Activated naive CD4-positive, alpha-beta T cell treated with anti-CD3 and anti-CD28 coated beads, Interleukin-2, amount 10 ng/mL, durations not matched to agents 5 hours and 36 hours (primary cell): ENCODE measurements at places on chromosomes 3 and 15. TPM values are rescaled to one million over a fixed set of nuclear protein-coding genes. Genes with fewer than 3 reads are reported as not detected.

FILIP1L gene
- 0.58 TPM for total RNA-seq

AHSG gene
- total RNA-seq, result not detected

TRANK1 gene
- total RNA-seq, result 71.5 TPM

ZNF80 gene
- 0.15 TPM for total RNA-seq

ABI3BP gene
- total RNA-seq, result not detected

NXPE3 gene
- total RNA-seq, result 33.4 TPM

NANOGP8 gene
- total RNA-seq, result not detected

MOBP gene
- total RNA-seq, result not detected

EFCAB12 gene
- total RNA-seq, result 0.68 TPM

ATP13A4 gene
- 1.4 TPM for total RNA-seq

GOLGA6A gene
- 0.08 TPM for total RNA-seq

FOXB1 gene
- 0.75 TPM for total RNA-seq

C3orf20 gene
- total RNA-seq, result 0.12 TPM

CCDC80 gene
- total RNA-seq, result 0.29 TPM

TGM5 gene
- total RNA-seq, result not detected

GOLGA6D gene
- total RNA-seq, result not detected

SAXO2 gene
- total RNA-seq, result not detected

CHRNA5 gene
- 1.6 TPM for total RNA-seq

ALCAM gene
- 7.2 TPM for total RNA-seq

PARL gene
- total RNA-seq, result 46.2 TPM

SHC4 gene
- total RNA-seq, result 0.39 TPM

ADGRG7 gene
- total RNA-seq, result not detected

FBXO40 gene
- not detected for total RNA-seq

KNG1 gene
- not detected for total RNA-seq

PP2D1 gene
- total RNA-seq, result not detected

GOLGA8T gene
- total RNA-seq, result not detected

ABHD14A gene
- 13.2 TPM for total RNA-seq

SPRED1 gene
- 0.29 TPM for total RNA-seq

TP63 gene
- total RNA-seq, result 0.13 TPM

ZNF106 gene
- 42.5 TPM for total RNA-seq
